ENCODE measurements at places on chromosomes 6 and 20.

DNA sequence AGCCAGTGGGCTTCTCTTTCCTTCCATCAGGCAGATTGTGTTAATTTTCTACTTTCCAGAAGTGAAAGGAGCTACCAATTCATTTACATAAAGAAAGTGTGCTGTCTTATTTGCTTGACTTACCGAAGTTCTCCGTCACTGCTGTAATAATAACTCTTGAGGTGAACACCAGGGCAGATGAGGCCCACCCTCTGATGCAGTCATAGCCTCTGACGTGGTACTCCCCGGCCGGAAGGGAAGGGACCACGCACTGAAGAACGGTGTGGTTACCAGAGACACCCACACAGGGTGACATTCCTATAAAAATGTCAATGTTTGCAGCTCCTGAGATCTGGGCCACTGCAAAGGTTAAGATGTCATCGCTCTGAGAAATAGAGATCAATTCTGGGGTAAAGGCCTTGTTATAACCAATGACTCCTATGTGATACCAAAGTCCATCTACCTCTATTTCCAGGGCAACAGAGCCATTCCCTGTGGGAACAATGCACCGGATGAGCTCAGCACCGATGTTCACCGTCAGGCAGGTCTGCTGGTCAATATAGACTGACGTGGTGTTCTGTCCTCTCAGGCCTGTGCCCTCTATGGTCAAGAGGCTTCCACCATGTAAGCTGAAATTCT, 62.9 kb downstream of the PKHD1 start:
- no peak for DNase-seq

GRCh38 chr6:149334682-149335160, 17.2 kb downstream of the TAB2 start:
- no peak for DNase-seq

DNA sequence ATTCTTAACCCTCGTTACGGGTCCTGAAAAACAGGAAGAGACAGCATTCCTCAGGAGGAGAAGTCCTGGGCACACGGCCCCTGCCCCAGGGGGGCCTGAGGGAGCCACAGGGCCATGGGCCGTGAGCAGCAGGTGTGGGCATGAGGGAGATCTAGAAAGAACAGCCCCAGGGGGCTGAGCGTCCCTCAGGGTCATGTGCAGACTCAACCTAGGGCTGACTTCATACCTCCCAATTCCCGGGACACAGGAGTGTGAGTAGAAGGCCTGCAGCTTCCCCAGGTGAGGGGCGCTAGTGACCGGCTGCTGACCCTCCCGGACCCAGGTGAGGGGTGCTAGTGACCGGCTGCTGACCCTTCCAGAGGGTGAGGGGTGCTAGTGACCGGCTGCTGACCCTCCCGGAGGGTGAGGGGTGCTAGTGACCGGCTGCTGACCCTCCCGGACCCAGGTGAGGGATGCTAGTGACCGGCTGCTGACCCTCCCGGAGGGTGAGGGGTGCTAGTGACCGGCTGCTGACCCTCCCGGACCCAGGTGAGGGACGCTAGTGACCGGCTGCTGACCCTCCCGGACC, 35.1 kb downstream of the FRMD1 start:
- no peak for DNase-seq

DNA sequence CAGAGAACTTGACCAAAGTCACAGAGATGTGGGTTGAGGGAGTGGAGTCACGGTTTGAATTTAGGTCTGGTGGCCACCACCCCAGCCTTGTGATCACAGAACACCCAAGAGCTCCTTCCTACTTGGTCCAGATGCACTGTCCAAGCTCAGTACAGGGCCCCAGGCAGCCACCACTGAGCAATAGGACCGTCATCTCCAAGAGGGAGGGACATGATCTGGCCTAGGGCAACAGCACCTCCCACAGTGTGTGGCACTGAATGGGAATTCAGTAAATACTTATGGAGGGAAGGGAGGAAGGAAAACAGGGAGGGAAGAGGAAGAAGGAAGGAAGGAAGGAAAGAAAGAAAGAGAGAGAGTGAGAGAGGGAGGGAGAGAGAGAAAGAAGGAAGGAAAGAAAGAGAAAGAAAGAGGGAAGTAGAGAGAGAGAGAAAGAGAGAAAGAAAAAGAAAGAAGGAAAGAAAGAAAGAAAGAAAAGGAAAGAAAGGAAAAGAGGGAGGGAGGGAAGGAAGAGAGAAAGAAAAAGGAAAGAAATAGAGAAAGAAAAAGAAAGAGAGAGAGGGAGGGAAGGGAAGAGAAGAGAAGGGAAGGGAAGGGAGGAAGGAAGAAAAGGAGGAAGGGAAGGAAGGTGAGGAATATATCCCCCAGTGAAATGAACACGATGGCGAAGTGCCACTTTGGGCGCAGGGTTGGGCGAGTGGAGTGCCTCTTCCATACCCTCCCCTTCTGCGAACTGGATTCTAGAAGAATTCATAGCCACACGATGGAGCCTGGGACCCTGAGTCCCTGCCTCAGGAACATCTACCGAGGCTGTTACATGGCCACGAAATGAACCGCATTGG, 243.7 kb downstream of the TFAP2C start:
- no peak for DNase-seq
